Stimulated activated CD4-positive, alpha-beta T cell treated with anti-CD3 and anti-CD28 coated beads, Interleukin-1b, Interleukin-23, amount 100 ng/mL, for 24 hours (primary cell): ENCODE measurements at places on chromosomes 13 and 19.

- no peak for DNase-seq
Measured at GRCh38 chr13:80251403-80251802, 89.5 kb downstream of the SPRY2 start.

GRCh38 chr13:50386541-50387050, 371.4 kb downstream of the KCNRG start:
- DNase-seq = no peak

GRCh38 chr19:55679343-55680257, 4.6 kb downstream of the EPN1 start:
- DNase-seq = no peak

DNA sequence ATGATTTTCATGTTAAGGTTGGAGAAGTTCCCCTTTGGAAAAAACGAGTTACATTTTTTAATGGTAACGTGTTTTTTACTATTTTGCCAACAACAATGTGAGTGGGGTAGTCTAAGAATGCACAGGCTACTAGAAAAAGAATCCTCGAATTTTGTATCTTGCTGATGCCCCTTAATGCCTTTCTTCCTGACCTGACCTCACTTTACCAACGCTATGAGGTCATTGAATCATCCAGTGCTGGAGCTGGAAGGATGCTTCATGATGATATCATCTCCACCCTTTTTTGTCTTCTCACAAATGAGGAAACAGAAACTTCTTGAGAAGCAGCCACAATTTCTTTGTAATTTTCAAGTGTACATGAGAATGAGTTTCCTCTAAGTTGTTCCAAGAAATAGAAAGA, 8.2 kb upstream of the UBL3 start:
- no peak for DNase-seq

DNA sequence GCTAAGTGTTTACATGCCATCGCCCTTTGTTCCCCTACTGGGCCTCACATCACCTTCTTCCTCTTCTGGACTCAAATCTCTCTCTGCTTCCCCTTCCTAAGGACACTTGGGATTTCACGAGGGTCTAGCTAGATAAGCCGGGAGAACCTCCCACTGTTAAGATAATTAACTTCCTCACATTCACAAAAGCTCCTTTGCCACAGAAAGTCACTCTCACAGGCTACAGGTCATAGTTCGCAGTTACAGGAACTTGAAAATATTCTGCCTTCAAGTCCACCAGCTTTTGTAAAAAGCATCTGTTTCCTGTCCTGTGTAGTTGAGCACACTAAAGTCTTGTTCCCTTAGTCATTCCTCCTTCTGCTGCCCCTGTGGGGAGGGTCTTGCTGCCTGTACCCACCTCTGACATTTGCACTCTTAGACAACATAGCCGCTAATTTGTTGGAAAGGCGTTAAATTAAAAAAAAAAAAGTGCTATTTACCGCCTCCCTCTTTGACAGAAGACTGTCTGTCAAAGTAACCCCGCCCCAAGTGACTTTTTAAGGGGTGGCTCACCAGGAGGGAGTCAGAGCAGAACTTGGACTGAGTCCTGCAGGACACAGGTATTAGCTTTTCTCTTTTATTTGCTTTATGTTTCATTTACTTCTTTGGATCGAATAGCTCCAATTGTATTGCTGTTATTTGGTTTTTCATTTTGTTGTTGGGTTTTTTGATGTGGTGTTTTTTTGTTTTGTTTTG, 26.8 kb upstream of the CEACAM21 start:
- no peak for DNase-seq

GRCh38 chr13:98690348-98691022, 62.0 kb downstream of the SLC15A1 start:
- DNase-seq = no peak

DNA sequence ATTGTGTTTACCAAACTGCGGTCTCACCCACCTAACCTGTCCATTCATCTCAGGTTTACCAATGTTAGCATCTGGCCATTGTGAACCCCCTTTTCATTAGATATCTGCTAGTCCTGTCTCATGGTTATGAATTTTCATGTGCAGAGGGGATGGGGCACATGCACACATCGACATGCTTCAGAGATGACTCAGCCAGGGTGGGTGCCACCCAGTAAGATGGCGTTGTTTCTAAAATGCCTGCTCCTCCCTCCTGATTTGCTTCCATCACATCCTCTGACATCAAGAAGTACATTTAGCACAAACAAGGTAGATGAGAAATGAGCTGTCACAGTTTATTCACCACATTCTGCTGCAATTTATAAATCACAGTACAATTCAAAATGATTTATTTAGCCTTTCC, 51.3 kb downstream of the GPALPP1 start:
- no peak for DNase-seq

- DNase-seq = no peak
Measured at GRCh38 chr19:16530540-16531379, 11.5 kb downstream of the CHERP start.
